Right renal pelvis (tissue), 4 donors: ENCODE measurements at places on chromosomes 4 and X. TPM values are rescaled to one million over a fixed set of nuclear protein-coding genes. Genes with fewer than 3 reads are reported as not detected.

- no peak for DNase-seq
Observed at GRCh38 chrX:150372280-150372679, 9.2 kb downstream of the MAMLD1 start.

- DNase-seq, result no peak
Observed at GRCh38 chrX:131840799-131841495, 182.2 kb upstream of the STK26 start.

The FAM13A gene
- 33.2 TPM for polyA plus RNA-seq

The PRSS12 gene
- 17.0 TPM for polyA plus RNA-seq

The BLTP1 gene
- 74.2 TPM for polyA plus RNA-seq
